ENCODE measurements at places on chromosomes 11 and 22.
A peak's percentile ranks its signal among the peaks of the same experiment; 100 is the strongest.

GRCh38 chr11:116690611-116691010, 82.2 kb downstream of the BUD13 start:
- DNase-seq = peak; percentile 12

GRCh38 chr22:47283616-47284270, 521.3 kb downstream of the TBC1D22A start:
- no peak for DNase-seq

DNA sequence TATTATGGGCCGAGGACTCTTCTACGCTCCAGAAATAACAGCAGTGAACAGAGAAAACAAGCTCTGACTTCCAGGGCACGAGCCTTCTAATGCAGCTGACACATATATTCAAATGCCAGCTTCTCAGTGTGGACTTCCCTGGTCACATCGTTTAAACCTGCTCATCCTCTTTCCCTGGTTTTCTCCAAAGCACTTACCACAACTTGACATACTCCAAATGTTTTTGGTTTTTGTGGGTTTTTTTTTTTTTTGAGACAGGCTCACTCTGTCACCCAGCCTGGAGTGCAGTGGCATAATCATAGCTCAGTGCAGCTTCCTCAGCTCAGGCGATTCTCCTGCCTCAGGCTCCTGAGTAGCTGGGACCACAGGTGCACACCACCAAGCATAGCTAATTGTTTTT, 105.5 kb downstream of the MICAL3 start:
- DNase-seq = no peak

DNA sequence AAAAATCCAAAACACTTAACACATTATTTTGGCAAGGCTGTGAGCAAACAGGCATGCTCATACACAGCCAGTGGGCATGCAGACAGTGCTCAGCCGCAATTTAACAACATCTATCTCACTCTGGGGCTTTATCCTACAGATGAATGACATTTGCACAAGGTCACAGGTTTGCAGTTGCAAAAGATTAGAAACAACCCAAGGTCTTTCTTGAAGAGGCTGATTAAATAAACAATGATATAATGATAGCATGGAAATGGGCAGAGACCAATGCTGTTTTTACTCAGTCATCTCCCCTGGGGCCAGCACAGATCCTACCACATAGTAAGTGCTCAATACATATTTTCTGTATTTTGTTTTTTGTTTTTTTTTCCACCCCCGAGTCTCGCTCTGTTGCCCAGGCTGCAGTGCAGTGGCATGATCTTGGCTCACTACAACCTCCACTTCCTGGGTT, 9.4 kb downstream of the A4GALT start:
- DNase-seq = no peak

- DNase-seq = no peak
Measured at GRCh38 chr22:19779685-19780268, 19.2 kb downstream of the TBX1 start.

DNA sequence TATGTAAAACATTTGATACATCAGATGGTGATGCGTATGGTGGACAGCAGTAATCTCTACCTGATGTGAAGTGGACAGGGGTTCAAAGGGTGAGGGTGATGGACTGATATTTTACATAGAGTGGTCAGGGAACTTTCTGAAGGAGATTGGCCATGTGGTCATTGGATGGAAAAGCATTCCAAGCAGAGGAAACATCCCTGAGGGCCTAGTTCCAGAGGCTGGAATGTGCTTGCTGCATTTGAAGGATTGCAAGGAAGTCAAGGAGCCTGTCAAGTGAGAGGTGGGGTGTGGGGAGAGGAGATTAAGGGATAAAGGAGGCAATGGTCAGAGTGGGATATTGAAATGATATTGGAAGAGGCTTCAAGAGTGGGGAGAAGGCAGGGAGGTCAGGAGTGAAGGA, 151.9 kb upstream of the NTM start:
- DNase-seq = no peak

- DNase-seq = no peak
Measured at GRCh38 chr11:134637091-134638015, 225.3 kb upstream of the B3GAT1 start.

GRCh38 chr22:36164621-36165020, 4.1 kb upstream of the APOL3 start:
- DNase-seq = no peak

DNA sequence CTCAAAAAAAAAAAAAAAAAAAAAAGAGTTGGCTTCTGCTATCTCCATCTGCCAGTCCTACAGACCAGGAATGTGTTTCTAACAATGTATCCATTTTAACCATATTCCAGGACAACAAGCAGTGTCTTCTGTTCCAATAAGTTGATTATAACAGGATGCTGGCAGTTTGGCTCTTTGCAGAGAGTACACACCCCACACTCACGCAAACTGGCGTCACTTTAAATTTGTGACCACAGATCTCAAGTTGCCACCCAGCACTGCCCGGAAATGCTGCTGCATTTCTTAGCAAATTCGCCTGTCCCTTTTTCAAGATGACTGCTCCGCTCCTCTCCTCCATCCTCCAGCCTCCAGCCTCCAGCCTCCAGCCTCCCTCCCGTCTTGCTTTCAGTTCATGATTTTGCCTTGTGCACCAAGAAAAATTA, 44.3 kb downstream of the SCGB1A1 start:
- DNase-seq = peak; percentile 61

GRCh38 chr11:68293708-68294107, 18.7 kb upstream of the LRP5 start:
- no peak for DNase-seq

DNA sequence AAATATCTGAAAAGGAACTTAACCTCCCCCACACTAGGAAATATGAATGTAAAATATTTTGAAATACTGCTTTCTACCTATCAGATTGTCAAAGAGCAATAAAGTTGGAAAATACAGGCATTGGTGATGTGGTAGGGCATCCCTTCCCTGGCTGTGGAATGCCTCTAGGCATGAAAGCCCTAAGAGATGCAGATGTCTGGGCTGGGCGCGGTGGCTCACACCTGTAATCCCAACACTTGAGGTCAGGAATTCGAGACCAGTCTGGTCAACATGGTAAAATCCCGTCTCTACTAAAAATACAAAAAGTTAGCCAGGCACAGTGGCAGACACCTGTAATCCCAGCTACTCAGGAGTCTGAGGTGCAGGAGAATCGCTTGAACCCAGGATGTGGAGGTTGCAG, 22.0 kb downstream of the ARAP1 start:
- no peak for DNase-seq

- peak; percentile 27 for DNase-seq
Measured at GRCh38 chr11:119175493-119176077, 7.1 kb downstream of the NLRX1 start.

- no peak for DNase-seq
Measured at GRCh38 chr11:131301306-131301705, 69.1 kb upstream of the NTM start.

DNA sequence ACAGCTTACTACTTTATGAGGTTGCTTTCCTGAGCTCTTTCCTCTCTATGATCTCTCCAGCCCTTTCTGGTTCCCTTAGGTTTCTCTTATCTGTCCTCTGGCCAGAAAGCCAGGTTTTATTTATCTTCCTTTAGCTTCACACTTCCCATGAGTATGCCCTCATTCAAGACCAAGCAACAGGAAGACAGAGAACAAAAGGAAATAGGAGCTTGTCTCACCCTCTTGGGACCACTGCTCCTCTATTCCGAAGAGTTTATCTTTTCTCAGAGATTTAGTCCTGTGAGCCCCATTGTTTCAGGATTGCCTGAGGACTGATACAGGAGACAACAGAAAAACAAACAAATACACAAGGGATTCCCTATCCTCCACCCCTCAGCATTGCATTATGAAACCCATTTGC, 62.4 kb upstream of the CCDC179 start:
- DNase-seq = no peak

DNA sequence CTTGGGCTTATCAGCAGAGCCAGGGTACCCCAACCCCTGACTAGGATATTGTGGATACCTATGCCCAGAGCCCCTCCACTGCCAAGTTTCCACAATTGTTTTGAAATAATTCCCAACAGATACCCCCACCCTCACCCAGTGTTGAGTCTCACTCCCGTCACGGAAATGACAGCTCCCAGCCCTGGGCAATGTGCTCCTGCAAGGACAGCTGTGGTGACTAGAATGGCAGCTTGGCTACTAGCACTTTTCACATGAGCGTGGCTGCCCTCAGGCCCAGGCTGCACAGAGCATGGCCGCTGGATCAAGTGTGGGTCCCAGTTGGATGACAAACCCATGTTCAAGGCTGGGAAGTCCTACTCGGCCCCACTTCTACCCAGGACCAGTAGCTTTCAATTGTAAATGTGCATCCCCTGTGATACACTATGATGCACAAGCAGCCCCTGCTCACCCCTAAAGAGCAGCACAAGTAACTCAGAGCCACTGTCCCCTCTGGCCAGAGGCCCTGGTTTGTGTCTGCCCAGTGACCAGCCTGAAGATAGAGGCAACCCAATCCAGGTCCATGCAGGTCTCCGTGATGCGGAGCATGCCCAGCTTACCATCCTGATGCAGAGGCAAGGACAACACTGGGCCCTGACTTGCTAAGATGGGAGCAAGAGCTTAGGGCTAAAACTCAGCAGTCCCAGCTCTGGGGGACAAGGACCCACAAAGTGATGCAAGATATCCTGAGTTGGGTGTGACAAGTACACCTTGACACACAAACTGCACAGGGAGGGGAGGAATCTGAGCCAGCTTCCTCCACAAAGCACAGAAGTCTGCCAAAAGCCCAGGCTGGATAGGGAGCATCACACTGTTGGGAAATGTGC, 13.2 kb downstream of the KCNQ1OT1 start:
- DNase-seq = no peak

DNA sequence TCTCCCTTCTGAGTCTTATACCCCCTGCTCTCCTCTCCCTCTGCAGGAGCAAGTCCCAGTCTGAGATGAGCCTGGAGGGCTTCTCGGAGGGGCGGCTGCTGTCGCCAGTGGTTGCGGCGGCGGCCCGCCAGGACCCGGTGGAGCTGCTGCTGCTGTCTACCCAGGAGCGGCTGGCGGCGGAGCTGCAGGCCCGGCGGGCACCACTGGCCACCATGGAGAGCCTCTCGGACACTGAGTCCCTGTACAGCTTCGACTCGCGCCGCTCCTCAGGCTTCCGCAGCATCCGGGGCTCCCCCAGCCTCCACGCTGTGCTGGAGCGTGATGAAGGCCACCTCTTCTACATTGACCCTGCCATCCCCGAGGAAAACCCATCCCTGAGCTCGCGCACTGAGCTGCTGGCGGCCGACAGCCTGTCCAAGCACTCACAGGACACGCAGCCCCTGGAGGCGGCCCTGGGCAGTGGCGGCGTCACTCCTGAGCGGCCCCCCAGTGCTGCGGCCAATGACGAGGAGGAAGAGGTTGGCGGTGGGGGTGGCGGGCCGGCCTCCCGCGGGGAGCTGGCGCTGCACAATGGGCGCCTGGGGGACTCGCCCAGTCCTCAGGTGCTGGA, 8.8 kb upstream of the MYRF start:
- no peak for DNase-seq

GRCh38 chr11:23295241-23295640, 435.0 kb upstream of the CCDC179 start:
- no peak for DNase-seq

DNA sequence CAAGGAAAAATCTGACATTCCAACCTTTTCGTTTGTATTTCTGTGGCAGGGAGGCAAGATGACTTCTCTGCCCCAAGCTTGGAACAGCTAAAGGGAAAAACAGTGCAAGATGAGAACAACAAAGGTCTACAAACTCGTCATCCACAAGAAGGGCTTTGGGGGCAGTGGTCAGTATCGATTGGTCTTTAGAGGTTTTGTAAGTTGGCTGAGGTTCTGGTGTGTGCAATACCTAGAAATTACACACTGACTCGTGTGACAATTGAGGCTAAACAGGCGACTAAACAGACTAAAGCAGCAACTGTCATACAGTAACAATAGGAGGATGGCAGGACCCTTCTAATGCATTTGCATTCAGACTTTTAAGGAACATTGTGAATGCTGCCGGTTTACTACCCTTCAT, 994 bp downstream of the DEPDC5 start:
- DNase-seq = no peak

DNA sequence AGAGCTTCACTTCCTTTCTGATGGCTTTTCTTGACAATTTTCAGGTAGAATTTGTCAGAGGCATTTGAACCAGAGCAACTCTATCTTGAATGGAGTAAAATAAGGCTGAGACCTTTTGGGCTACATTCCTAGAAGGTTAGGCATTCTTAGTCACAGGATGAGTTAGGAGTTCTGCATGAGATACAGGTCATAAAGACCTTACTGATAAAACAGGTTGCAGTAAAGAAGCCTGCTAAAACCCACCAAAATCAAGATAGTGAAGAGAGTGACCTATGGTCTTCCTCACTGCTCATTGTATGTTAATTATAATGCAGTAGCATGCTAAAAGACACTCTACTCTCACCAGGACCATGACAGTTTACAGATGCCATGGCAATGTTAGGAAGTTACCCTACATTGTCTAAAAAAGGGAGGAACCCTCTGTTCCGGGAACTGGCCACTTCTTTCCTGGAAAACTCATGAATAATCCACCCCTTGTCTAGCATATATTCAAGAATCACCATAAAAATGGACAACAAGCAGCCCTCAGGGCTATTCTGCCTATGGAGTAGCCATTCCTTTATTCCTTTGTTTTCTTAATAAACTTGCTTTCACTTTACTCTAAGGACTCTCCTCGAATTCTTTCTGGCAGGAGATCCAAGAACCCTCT, 1519.7 kb upstream of the TENM4 start:
- no peak for DNase-seq

GRCh38 chr11:108147150-108147549, 25.8 kb downstream of the ACAT1 start:
- no peak for DNase-seq

DNA sequence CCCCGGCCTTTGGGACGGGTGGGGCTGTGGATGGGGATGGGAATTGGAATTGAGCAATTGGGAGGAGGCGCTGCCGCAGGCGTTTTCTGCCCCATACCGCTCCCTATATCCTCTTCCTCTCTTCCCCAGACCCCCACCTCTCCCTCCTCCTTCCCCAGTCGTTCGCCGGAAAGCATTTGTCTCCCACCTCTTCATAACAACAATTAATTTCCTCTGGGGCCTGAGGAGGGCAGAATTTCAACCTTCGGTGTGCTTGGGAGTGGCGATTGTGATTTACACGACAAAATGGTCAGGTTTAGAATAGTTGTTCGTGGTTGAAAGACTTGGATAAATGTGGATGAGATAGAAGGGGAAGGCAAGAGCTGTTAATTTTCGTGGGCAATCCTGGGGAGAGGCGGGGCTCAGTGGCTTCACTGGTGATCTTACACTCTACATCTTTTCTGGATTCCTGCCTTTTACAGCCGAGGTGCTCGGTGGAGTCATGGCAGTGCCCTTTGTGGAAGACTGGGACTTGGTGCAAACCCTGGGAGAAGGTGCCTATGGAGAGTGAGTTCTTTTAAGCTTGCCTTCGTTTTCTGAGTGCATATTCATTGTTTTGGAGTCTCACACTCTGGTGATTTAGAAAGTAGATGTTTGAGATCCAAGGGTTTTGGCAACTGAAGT, 1.5 kb downstream of the CHEK1 start:
- DNase-seq = peak; percentile 53

- no peak for DNase-seq
Measured at GRCh38 chr11:83031127-83031526, 40.6 kb downstream of the RAB30 start.

Data from activated CD4-positive, alpha-beta T cell treated with anti-CD3 and anti-CD28 coated beads, Interleukin-10, Interleukin-2, amounts not matched to agents 100 ng/mL and 50 ng/mL, durations not matched to agents 16 hours and 8 hours (primary cell).